Effector memory CD8-positive, alpha-beta T cell (primary cell): ENCODE measurements at places on chromosomes 12 and 14.

DNA sequence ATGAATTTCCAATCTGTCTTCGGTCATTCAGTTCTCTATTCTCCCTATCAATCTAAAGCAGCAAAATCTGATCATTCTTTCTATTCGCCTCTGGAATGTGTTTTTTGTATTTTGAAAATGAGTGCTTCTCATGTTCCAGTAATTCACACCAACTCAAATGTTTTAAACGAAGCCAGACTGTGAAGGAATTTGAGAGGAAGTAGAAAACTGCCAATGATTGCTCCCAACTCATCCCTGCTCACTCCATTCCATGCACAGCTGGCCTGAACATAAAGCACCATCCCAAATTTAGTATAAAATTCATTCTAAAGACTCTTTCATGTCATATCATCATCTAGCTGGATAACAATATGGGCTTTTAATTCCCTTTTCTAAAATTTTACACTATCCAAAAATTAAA, 123.8 kb downstream of the DUSP6 start:
- no peak overlapping the region for H3K4me3 ChIP-seq
- H3K27ac ChIP-seq = no peak overlapping the region
- no peaks in the 10 kb centered on the region for H3K36me3 ChIP-seq
- H3K27me3 ChIP-seq = no peaks in the 10 kb centered on the region

DNA sequence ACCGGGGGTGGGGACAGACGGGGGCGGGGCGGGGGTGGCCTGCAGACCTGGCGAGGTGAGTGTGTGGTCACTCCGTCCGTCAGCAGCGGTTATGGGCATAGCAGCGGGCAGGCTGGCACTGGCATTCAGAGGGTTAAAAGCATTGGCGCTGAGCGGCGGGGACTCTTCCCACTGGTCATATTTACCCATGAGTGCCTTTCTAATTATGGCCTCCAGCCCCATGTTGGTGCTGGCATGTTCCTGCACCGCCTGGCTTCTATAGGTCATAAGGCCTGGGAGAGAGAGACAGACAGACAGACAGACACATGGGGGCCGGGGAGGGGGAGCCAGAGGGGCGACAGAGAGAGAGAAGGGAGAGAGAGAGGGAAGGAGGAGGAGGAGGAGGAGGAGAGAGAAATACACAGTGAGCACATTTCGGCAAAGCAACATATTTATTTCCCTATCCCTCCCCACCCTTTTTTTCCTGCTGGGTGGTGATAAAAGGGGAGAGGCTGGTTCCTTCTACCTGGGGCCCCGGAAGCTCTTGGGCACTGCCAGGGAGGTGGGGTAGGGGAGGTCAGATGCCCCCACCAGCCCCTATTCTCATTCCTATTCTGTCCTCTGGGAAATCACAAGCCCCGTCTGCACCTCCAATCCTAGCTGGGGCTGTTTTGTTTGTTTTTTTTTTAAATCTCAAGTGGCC, 32.6 kb downstream of the RFLNA start:
- H3K36me3 ChIP-seq = peaks cover 33% of the 10 kb centered on the region
- H3K4me1 ChIP-seq = no peaks in the 10 kb centered on the region
- no peaks in the 10 kb centered on the region for H3K27me3 ChIP-seq
- no peak overlapping the region for H3K4me3 ChIP-seq
- no peak overlapping the region for H3K27ac ChIP-seq

GRCh38 chr12:77032406-77032805, 33.0 kb downstream of the E2F7 start:
- H3K4me1 ChIP-seq = peaks cover 9% of the 10 kb centered on the region
- peak overlapping the region; percentile 21 for H3K4me3 ChIP-seq
- no peak for DNase-seq
- H3K27me3 ChIP-seq = no peaks in the 10 kb centered on the region
- no peaks in the 10 kb centered on the region for H3K36me3 ChIP-seq
- peak overlapping the region; percentile 46 for H3K27ac ChIP-seq

GRCh38 chr12:119204671-119205285, 26.0 kb downstream of the HSPB8 start:
- DNase-seq = no peak
- no peaks in the 10 kb centered on the region for H3K4me1 ChIP-seq
- no peaks in the 10 kb centered on the region for H3K36me3 ChIP-seq
- peaks cover 10% of the 10 kb centered on the region for H3K27me3 ChIP-seq
- H3K27ac ChIP-seq = no peak overlapping the region
